Thyroid gland (tissue), 4 donors: ENCODE measurements at places on chromosomes 3 and 15.
A peak's percentile ranks its signal among the peaks of the same experiment; 100 is the strongest.

DNA sequence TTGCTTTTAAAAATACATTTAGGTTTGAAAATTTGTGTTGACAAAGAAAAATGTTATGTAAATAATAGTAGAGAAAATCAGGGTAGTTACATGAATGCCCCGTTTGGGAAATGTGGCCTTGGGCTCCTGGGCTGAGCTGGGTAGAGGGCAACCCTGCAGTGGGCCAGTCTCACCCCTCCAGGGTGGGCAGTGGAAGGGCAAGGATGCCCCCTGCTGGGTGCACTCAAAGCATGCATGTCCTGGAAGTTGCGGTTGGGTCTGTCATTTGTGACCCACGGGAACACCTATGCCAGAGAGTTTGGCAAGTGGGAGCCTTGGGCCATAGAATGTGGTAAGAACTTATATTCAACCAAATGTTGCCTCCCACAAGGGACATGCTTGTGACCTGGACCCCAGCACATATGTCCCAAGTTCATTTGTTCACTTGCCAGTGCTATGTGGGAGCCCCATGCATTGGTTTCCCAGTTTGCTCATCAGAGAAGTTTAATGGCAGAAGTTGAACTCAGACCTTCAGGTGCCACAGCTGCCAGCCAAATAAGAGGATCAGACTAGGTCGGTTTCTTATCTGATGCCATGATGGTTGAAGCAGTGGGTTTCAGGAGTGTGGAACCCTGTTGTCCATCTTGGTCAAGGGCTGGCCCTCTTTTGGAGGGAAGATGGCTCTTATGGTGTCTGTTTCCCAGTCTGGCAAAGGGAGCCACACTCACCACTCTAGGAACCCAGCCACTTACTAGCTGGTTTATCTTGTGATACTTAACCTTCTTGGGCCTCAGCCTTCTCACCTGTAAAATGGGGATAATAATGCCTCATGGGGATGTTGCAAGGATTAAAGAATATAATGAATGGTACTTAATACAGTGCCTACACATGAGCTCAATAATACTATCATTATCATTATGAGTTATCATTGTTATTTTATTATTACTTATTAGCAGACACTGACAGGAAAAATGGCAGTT is 2.5 kb upstream of the PLCB2 start:
- DNase-seq, result peak; percentile 48

GRCh38 chr15:25932696-25933095 is 69.6 kb upstream of the ATP10A start:
- DNase-seq, result no peak

- DNase-seq, result no peak
Observed at GRCh38 chr15:50134524-50135024, 15.5 kb upstream of the ATP8B4 start.

DNA sequence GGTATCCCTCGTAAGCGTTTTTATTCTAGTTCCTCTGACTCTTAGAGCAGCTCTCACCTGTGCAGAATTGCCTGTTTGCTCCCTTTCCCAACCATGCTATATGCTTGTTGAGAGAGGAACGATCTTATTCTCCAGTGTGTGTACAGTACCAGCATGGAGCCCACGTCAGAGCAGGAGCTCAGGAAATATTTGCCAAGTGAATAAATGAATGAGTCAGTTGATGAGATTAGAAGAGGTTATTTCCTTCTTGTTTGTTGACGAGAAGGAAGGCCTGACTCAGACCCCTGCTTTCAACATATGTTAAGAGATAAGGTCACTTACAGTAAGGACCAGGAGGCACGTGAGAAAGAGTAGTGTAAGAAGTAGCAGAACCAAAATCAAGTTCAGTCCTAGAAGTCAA is 106.3 kb upstream of the ABHD17C start:
- no peak for DNase-seq

DNA sequence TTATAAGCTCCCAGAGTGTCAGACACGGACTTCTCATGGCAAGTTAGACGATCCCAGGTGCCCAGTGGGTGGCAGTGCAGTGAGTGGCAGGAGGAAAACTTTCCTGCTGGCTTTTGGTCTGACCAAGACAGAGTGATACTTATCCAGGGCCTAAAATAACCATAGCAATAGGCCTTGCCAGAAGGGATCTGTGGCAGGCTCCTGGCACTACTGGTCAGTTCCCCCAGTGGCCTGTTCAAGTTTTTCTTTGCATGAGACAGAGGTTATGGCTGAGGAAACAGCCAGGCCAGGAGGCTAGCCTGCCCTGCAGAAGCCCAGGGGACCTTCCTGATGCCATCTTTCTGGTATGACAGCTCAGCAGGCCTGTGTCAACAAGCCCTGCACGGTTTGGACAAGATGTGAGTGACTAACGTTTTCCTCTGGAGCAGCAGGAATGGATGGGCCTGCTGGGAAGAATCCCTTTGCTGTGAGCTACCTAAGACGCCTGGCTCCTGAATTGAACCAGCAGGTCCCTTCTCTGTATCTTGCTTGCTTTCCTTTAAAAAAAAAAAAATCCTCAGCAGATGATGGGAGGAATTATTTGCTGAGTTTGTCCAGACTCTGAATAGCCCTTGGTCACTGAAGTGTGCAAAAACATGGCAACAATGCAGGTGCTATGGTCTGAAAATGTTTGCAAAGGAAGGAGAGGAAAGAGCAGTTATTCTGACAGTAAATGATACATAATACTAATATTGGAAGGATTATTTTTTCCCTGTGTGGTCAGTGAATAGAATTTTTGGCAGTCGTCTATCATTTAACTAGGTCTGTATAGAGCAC is 18.0 kb downstream of the SCG5 start:
- DNase-seq, result peak; percentile 58

DNA sequence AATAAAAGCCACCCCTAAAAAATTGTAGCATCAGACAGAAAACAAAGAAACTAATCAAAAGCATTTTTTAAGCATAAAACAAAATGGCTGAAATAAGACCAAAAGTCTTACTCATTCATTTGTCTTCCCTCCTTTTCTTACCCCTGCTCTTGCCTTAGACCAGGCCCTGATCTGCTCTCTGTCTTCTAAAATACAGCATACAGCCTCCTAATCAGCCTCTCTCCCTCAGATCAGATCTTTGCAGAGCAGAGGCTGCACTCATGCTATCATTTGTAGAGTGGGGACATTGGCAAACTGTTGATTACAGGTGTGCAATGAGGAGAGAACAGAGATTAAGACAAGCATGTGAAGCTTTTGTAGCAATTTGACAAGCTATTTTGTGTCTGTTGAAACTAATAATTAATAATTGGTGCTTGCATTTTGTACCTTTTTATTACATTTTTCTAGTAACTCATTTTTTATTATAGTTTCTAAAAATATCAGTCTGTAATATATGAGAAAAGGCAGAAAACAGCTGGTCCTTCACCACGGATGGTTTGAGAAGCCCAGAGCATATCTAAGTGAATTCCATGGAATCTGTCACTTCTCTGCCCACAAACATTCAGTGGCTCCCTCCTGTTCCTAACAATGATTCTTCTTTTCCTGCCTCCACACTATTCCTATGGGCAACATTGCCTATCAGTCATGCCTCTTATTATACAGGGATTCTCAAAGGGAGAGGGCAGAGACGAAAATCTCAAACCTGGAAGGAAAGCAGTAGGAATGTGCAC is 286.2 kb upstream of the STT3B start:
- no peak for DNase-seq

DNA sequence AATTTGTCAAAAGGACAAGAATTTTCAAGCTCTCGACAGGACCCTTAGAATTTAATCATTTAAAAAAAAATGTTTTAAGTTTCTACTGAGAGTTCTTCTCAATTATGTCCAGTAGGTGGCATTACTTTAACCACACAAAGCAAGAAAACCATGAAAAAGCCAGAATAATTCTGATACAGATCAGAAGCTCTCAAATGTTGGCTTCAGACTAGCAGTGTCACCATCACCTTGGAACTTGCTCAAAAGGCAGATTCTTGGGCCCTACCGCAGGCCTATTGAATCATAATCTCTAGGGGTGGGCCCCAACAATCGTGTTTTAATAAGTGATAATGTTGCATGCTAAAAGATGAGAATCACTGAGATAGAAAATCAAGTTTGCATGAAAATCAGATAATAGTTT is 99.5 kb upstream of the KCNMB2 start:
- DNase-seq, result peak; percentile 4
